ENCODE measurements at places on chromosomes 3 and 15.

DNA sequence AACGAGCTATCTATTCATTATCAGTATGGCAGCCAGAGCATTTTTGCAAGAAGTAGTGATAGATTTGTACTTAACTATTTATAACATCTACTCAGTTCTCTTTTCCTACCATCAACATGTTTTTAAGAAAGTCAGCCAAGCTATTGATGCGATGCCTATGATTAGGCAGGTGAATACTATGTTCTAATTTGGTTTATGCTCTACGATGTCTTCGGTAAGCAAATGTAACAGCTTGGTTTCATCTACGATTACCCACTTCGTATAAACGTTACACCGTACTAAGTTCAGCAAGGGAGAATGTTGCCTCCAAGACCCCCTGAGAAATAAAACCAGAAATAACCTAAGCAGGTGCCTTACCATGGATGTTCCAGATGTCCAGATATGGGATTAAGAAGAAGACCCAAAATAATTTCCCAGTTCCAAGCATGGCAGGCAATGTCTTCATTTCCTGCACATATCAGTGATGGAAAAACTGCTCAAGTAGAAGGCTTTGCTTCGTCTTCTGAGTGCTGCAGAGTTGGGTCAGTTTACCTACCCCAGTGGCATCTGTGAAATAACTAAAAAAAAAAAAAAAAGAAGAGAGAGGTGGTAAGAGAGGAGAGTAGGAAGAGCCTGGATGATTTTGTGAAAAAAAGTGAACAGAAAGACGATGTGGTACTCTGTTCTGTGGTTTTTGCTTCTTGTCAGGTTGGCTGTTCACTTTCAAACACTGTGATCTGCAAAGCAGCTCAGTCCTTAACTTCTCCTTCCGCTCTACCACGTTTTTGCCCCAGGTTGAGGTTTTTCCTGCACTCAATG is at the start of gene BTLA:
TSS of gene BTLA (minus strand) at position 559 of the 798 bp plus-strand sequence. CDS start at position 445, 114 bp downstream.
- no peak for DNase-seq

GRCh38 chr15:76359152-76359551 is 22.6 kb downstream of the ISL2 start:
- no peak for DNase-seq

DNA sequence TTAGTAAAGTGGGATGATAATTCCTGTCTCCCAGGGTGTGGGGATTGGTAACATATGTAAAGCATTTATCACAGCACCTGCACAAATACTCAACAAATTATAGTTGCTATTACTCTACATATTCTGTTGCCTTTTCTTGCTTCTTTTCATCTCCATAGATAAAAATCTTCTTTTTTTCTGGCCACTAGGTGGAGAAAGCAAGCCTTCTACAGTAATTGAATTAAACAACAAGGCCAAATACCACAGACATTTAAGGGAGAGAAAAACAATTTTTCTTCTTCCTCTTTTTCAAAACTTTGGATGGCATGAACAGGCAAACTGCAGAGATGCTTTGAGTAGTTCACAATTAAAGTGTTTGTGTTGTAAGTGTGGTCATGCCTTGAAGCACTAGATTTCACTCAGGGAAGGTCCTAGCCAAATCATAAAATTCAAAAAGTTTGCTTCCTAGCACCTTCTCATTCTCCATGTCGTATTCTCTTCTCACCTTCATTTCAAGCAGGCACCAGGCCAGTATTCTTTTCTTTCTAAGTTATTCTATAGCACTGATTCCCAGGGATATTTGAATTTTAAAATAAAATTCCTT is 493.4 kb upstream of the TGFBR2 start:
- no peak for DNase-seq

GRCh38 chr3:133568294-133569014 is 5.0 kb upstream of the CDV3 start:
- no peak for DNase-seq

GRCh38 chr3:42717306-42717705 is 14.7 kb upstream of the HHATL start:
- DNase-seq, result no peak

DNA sequence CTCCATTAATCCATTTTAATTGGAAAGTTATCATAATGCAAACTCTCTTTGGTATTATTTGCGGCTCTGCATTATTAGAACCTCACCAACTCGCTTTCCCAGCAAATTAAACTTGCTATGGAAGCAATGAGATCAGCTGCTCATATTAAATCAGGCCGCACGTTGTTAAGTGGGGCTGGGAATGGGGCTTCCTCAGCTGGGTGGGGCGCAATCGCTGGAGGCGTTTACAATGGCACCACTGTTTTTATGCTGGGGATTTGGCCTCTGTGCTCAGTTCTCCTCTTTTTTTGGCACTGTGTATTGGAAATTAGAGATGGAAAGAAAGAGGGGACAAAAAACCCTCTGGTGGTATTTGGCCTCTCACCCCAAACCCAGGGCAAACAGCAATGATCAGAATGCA is 72.2 kb downstream of the RPLP1 start:
- DNase-seq, result no peak

GRCh38 chr3:54515441-54516213 is 393.3 kb downstream of the CACNA2D3 start:
- no peak for DNase-seq

DNA sequence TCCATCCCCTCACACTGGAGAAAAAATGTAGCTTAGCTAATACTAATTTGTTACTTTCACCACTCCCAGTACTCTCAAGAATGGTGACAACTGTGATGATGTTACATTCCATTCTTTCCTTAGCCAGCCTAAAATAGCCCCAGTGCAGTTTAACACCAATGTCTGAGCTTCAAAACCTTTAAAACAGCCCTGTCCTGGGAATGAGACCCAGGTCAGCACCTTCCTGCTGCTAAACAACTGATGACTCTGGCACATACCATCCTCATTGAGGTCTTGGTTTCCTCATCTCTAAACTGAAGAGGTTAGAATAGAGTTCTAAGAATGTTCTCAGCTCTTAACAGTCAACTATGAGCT is 3.8 kb downstream of the SCAMP2 start:
- DNase-seq, result no peak

- DNase-seq, result no peak
Observed at GRCh38 chr15:40927873-40928806, 1.0 kb upstream of the DLL4 start.

DNA sequence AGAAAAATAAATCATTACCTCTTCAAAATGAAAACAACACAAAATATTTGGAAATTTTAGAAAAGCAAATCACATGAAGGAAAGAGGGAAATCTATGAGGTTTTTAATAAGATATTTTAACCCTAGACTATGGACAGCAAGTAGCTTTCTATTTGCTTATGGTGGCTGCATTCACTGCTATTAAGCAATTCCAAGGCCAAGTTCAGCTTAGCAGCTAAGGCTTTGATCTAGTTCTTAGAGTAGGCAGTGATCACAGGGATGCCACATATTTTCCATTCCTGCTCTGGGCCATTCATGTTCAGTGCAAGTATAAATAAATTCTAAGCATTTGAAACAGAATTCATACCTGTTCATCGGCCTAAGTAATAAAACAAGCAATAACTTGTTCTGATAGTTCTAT is 235.3 kb downstream of the CDIN1 start:
- no peak for DNase-seq

DNA sequence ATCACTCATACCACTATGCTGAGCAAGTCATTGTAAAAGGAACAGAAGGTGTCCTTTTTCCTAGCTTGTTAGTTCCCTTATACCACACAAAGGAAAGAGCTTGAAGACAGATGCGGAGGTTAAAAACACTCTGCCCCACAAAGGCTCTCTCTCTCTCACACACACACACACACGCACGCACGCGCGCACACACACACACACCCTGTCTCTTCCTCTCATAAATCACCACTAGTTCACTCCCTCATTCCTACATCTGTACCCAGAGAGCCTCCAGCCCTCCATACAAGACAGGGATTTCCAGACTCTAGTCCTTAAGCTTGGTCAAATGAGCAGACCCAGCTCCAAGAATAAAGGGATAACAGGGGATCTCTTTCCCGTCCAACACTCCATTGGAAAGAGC is 120.1 kb upstream of the THBS1 start:
- no peak for DNase-seq

DNA sequence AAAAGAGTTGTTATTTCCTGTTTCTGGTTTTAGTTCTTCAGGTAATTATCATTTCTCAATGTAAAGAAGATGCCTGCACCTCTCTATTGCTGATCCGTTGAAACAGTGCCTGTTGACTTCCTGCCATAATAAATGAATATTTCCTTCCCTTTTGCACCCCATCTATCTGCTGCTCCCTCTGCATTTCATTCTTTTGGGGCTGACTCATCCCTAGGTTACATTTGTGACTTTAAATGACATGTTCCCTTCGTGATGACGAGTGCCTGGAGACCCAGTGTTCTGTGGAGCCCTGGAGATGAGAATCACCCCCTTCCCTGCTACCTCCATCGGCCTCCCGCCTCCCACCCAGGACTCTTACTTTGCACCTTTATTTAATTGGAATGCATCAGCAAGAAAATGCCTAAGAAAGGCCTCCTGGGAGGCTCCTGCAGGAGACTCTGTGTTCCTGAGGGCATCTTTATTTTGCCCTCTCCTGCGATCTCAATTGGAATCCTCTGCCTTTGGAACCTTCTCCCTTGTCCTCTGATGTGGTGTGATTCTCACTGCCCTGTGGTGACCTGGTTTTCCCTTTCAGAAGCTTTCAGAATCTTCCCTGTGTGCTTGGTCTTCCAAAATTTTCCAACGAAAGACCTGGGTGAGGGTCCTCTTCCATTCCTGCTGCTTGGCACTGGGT is 13.7 kb downstream of the LRRK1 start:
- no peak for DNase-seq

DNA sequence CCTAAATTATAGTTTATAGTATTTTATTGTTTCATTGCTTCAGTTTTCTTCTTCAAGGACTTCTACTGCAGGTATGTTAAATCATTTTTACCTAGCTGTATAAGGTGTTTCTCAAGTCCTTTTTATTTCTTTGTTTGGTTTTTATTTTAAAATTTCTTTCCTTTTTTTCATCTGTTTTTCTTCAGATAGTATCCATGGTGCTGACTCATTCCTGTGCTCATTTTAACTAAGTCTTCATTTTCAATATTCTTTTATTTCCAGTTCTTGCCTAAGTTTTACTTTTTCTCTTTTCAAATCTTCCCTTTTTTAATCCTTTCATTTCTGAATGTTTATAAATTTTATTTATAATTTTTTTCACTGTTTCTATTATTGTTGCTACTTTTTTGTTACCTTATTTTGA is 42.3 kb upstream of the STIMATE start:
- no peak for DNase-seq

DNA sequence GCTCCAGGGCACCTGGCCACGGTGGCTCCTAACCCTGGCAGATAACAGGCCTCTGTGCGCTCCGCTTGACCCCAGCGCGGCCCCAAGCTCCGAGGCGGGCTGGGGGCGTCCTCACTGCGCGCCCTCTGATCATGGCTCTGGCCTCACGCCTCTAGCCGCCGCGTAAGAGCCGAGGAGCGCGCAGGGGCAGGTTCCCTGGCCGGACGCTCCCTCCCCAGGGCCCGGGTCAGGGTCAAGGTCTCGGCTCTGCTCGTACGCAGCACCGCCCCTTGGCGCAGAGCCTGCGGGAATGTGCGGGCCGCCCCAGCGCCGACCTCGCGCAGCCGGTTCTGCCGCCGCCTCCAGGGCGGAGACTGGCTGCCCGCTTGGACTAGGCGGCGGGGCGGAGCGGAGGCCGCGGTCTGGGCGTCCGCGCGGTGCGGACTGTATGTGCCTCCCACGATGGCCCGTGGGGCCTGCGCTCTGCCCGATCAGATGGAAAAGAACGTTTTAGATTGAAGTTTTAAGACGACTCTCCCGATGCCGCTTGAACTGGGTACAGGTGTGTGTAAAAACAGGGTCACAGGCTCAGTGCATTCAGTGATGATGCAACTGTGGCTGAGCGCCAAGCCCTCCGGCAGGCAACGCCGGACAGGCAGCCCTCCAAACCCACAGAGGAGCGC is 40.8 kb downstream of the CHST14 start:
- no peak for DNase-seq

Measured in activated CD8-positive, alpha-beta memory T cell treated with anti-CD3 and anti-CD28 coated beads for 4 hours (primary cell).